Breast epithelium (tissue), 4 donors: ENCODE measurements at places on chromosomes 4 and X. TPM values are rescaled to one million over a fixed set of nuclear protein-coding genes. Genes with fewer than 3 reads are reported as not detected.

ARHGAP36 gene
- total RNA-seq, result 10.0 TPM

C4orf36 gene
- 5.7 TPM for total RNA-seq

TEX13C gene
- not detected for total RNA-seq

PNMA3 gene
- not detected for total RNA-seq
